ENCODE measurements at places on chromosomes 7 and 10.

GRCh38 chr10:130138479-130138866, 2.3 kb downstream of the GLRX3 start:
- DNase-seq: no peak

DNA sequence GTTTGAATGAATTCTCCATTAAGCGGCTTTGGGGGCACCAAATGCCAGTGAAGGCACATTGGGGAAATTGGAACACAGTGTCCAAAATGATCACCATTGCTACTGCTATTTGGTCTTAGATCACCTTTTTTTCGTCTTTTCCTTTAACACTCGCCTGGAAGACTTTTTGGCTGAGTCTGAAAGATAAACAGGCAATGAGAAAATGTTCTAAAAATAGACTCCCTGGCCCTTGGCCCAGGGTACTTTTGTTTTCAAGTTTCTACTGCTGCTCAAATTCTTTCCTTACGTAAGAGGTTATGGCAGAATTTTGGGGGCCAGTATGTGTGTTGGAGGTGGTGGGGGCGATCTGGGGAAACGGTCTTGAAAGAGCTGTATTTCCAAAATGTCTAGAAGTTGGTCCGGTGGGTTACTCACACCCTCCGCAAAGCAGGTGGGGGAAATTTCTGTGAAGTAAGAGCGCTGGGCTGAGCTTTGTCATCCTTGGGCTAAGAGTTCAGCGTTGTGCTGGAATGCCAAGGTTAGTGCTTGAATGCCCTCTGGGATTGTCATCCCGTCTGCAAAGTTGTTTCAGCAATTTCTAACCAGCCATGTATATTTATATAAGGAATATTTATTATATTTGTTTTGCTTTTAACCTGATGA, 1.3 kb upstream of the ITPRIP start:
- no peak for DNase-seq

- no peak for DNase-seq
Measured at GRCh38 chr10:46225597-46225996, 61.2 kb upstream of the ANTXRL start.

DNA sequence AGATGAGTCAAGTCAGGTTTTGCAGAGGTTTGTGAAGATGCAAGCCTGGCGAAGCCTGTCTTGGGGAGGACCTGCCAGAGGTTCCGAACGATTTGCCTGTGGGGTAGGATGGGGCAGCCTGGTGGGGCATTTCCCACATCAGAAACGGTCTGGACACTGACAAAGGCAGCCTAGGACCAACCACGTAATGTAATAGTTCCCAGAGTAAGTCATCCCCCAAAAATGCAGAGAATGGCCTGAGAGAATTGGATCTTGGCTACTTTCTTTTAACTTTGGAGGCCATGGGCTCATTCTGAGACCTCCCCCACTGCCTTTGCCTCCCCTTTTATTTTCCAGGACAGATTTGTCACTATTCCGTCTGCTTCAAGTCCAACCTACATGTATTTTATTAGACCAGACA, 168.9 kb upstream of the SH2B2 start:
- no peak for DNase-seq

DNA sequence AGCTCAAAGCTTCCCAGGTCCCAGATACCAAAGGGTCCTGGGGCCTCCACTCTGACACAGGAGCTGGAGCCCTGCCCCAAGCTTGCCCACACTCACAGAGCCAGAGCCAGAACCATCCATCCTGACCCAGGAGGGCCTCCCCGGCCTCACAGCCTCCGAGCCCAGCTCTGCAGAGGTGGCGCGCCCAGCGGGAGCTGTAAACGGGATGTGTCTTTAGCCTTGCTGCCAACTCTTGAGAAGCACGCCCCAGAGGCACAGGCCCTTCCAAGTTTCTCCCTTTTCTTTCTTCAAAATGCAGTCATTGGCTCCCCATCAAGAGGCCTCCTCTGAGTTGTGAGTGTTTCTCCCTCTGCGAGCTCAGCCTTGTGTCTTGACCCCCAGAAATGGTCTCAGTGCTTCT, 75.0 kb downstream of the PDGFA start:
- no peak for DNase-seq

- DNase-seq: no peak
Measured at GRCh38 chr7:68748934-68749900, 849.1 kb upstream of the AUTS2 start.

DNA sequence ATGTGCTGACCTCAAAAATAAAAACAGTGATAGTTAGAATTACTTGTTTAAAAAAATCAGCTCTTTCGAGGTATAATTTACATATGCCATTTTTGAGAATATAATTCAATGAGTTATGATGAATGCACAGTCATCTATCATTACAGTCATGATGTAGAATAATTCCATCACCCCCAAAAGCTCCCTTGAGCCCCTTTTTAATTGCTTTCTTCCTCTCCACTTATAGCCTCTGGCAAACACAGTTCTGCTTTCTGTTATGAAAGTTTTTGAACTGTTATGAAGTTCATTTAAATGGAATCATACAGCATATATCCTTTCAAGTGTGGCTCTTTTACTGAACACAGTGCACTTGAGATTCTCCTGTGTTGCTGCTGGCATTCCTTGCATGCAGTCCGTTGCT, 41.4 kb downstream of the PRTFDC1 start:
- no peak for DNase-seq

- no peak for DNase-seq
Measured at GRCh38 chr10:129857242-129857960, 106.7 kb downstream of the EBF3 start.

DNA sequence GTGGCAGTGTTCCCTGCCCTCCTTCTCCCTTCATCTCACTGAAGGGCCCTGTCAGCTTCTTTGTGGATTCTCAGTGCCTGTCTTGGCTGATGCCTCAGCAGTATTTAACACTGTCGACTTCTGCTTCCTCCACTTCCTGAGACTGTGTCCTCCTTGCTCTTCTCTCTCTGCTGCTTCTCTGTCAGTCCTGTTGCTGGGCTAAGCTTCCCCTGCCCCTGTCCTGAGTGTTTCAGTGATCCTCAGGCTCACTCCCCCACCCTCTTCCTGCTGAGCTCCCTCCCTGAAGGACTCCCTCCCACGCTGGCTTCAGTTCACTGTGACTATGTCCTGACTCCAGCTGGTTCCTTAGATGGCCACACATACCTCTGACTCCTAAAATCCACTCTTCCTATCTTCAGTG, 64.9 kb downstream of the CREM start:
- DNase-seq: no peak

GRCh38 chr10:117375360-117376178, at the start of gene PDZD8:
PDZD8 (minus strand) TSS chr10:117375440; CDS start chr10:117375227, 213 bp downstream.
- no peak for DNase-seq

DNA sequence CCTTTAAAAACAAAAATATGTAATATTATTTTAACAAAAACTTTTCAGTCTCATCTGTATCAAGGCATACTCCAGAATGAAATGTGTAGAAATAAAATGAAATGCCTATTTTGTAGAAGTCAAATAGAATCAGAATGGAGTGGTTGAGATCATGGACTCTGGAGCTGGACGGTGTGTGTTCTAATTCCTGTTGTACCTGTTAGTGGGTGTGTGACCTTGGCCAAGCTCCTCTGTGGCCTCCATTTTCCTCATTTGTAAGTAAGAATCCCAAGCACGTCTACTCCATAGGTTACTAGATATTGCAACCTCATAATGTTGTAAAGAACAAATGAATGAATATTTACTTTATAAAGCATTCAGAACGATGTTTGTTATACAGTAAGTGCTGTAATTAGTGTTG, 74.9 kb downstream of the HDAC9 start:
- no peak for DNase-seq

DNA sequence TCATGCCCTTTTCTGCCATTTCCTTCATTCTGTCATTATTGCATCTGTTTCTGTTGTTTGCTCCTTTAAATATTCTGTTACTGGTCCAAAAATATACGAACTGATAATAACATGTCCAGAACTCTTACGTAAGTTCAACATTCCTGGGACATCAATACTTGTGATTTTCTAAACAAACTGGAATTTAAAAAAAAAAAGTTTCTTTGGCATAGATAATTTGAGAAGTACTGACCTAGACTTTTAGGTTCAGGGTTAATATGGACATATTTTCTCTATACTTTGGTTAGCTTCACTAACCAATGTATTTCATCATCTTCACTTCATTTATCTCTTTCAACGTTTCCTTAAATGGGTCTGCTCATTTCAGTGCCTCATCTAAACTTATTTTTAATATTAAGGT, 147.3 kb downstream of the JMJD1C start:
- no peak for DNase-seq

- DNase-seq: no peak
Measured at GRCh38 chr7:138964624-138965436, 16.4 kb downstream of the KIAA1549 start.

- DNase-seq: no peak
Measured at GRCh38 chr7:116449950-116450349, 49.6 kb upstream of the CAV2 start.

DNA sequence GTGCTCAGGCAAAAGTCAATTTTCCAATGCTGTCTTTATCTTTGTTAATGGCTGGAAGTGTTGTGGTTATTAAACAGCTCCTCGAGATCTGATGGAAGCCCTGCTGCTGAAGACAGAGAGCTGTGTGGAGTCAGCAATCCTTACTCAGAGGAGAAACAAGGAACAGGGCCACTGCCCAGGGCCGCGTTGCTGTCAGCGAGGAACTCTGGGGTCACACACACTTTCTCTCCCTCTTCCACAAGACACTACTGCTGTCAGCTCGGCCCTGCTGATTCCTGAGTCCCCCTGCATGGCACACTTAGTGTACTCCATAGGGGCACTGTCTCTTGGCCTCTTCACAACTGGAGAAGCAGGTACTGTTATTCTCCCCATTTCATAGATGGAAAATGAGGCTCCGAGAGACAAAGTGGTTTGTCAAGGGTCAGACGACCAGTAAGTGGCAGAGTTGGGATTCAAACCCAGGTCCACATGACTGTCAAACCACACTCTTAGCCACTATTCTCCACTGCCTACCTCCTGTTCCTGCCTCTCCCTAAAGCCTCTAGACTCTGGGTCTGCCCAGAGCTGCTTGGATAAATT, 29.3 kb upstream of the PDCD4 start:
- no peak for DNase-seq

- DNase-seq: no peak
Measured at GRCh38 chr10:56943221-56943755, 582.2 kb upstream of the ZWINT start.

DNA sequence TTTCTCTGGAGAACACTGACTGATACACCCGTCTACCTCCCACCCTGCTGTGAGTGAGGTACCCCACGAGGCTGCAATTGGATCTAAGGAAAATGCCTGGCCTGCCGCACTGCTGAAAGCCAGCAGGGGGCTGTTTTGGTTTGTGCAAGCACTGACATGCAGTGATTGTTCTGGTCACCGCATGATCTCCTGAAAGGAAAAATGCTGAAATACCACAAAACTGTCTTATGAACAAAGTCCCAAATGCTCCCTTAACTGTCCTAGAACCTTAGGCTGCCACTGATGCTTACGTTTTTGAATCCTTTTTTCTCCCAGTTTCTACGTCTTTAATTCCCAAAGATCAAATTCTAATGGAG, 132.7 kb downstream of the JCAD start:
- DNase-seq: no peak

- no peak for DNase-seq
Measured at GRCh38 chr7:55444786-55445185, 79.6 kb downstream of the LANCL2 start.

- DNase-seq: no peak
Measured at GRCh38 chr10:43069579-43069978, 7.3 kb upstream of the RET start.

DNA sequence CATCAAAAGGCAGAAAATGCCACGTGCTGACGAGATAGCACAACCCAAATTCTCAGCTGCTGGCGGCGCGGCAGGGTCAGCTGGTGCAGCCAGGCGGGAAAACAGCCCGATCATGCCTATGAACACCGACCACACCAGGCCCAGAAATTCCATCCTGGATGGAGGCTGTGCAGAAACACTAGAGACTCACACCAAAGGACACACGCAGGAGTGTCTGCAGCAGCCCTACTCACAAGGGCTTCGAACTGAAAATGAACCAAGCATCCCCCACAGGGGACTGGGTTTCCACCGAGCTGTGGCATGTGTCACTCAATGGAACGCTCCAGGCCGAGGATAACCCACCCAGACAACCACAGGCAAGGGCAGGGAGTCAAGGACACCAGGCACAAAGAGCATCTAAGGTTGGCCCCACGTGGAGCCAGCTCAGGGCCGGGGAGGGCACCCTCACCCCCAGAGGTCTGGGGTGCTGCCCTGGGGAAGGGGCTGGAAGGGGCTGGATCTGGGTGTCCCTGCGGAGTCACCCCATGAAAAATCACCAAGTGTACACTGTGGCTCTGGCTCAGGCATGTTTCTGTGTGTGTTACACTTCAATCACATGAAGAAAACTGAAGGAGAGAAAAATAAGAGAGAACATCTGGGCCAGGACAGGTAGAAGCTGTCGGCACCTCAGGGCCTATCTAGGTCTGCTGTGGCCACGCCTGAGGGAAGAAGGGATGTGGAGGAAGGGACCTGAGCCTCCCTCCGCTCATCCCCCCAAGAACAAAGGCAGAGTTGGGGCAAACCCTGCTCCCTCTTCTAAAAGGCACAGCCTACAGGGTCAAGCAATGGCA, 33.0 kb downstream of the RASGEF1A start:
- no peak for DNase-seq

DNA sequence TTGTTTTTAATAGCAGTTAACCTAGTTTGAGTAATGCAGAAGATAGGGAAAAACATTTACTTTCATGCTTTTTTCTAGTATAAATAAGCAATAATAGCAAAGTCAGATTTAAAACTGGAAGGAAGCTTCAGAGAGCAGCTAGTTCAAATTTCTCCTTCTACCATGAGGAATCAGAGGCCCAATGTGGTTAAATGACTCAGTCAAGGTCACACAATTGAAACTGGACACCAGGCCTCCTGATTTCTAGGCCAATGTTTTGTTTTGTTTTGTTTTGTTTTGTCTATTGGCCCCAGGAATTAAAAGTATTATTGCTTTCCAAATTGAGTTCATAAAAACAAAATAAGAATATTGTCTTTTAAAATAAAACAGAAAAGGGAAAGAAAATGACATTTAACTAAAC, 122.3 kb downstream of the TRIL start:
- no peak for DNase-seq

DNA sequence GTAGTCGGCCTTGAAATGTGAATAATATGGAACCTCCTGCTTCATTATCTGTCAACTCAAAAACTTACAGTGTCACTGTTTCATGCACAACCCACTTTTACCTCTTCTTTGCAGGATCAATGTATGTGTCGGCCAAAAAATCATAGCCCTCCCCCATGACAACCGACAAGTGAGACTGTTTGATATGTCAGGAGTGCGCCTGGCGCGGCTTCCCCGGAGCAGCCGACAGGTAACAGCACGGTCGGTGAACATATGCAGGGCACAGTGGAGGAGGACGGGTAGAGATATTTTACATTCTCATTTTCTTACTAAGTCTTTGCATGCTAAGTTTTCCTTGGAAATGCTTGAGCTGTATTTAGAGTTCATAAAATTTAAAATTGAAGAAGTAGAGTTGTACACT, 68.6 kb downstream of the WDR37 start:
- no peak for DNase-seq

DNA sequence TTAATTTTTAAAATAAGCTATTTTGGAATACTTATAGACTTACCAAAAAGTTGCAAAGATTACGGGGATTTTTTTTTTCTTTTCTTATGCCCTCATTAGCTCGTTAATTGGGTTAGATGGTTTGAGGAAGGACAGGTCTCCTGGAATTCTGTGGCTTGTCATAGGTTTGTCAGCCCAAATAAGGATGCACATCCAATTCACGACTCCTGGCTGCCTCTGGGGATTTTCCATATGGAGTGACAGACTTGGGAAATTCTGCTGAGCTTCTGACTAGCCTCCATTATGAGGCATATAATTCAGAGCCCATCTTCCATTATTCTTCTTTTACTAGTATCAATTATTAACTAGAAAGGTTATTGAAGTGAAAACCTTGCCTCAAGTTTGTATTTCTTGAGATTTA, 102.1 kb downstream of the AUTS2 start:
- no peak for DNase-seq

GRCh38 chr10:122663516-122664130, 36.0 kb downstream of the C10orf120 start:
- DNase-seq: no peak

Measured in SK-N-MC (cell line).